Stimulated activated CD8-positive, alpha-beta memory T cell treated with anti-CD3 and anti-CD28 coated beads, Interleukin-2, amount 100 ng/mL, for 1 hour (primary cell): ENCODE measurements at places on chromosomes 5 and 9.

GRCh38 chr9:94269264-94269663 is 10.2 kb downstream of the ZNF169 start:
- no peak for DNase-seq

DNA sequence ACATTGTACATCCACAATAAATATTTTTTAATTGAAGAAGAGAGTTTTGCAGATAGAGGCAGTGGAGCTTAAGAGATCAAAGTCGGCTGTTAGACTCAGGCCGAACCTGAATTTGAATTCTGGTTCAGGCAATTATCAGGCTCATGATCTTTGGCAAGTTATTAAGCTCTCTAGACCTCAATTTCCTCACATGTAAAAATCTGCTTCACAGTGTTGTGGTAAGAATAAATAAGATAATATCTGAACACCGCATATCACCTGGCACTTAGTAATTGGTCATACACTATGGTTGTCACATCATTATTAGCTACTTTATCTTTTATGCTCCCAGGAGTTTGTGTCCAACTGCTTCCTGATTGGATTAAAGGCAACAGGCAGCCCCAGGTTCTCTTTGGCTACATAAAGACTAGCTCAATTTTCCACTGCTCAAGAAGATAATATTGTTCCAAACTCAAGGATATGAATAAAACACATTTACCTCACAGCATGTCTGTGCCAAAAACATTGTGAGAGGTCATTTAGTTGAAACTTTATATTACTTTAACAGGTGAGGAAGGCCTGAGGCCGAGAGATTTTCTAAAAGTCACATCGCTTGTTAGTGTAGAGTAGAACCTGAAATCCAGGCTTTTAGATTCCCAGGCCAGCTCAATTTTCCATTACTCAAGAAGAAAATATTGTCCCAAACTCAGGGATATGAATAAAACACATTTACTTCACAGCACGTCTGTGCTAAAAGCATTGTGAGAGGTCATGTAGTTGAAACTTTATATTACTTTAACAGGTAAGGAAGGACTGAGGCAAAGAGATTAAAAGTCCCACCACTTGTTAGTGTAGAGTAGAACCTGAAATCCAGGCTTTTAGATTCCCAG is 289.2 kb upstream of the PTGER4 start:
- no peak for DNase-seq

DNA sequence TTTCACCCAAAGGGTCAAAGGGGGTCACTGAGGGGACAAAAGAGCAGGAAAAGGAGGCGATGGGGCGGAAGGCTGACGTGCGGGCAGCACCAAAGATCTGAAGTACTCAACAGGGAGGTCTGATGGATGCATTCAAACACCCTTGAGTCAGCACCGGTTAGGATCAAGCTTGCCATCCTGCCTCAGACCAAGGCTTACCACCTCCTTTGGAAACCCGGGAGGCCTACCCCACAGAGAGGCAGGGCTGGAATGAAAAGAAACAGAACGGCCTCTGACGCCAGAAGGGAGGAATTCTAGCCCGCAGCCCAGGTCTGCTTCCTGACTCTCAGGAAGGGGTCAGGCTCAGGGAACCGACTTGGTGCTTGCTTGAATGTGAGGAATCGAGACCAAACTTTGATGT is 125.6 kb downstream of the PAPPA start:
- DNase-seq: no peak

GRCh38 chr5:40877371-40877988 is 31.8 kb upstream of the C7 start:
- DNase-seq: no peak

- no peak for DNase-seq
Measured at GRCh38 chr9:110918316-110919049, 119.8 kb downstream of the LPAR1 start.
